Hepatocyte (in vitro differentiated cells): ENCODE measurements at places on chromosomes 12 and 14. TPM values are rescaled to one million over a fixed set of nuclear protein-coding genes. Genes with fewer than 3 reads are reported as not detected.

Gene KRT5
- total RNA-seq: 13.0 and 15.8 TPM in 2 replicates

- DNase-seq: no peak
Measured at GRCh38 chr12:63814146-63814772, 30.2 kb upstream of the SRGAP1 start.

GRCh38 chr12:65529106-65529505 lies 250.6 kb downstream of the MSRB3 start:
- DNase-seq: no peak

Gene SLC10A1
- 1.7 and 3.0 TPM in 2 replicates for total RNA-seq
